CD4-positive, alpha-beta T cell treated with Interleukin-6 for 4 hours (primary cell): ENCODE measurements at places on chromosomes 1 and 21.

- no peak for DNase-seq
Measured at GRCh38 chr1:165537356-165538109, 6.3 kb upstream of the LRRC52 start.

GRCh38 chr1:213231795-213232231, 180.8 kb downstream of the RPS6KC1 start:
- DNase-seq = no peak

- no peak for DNase-seq
Measured at GRCh38 chr1:31230378-31230777, 9.3 kb downstream of the NKAIN1 start.

DNA sequence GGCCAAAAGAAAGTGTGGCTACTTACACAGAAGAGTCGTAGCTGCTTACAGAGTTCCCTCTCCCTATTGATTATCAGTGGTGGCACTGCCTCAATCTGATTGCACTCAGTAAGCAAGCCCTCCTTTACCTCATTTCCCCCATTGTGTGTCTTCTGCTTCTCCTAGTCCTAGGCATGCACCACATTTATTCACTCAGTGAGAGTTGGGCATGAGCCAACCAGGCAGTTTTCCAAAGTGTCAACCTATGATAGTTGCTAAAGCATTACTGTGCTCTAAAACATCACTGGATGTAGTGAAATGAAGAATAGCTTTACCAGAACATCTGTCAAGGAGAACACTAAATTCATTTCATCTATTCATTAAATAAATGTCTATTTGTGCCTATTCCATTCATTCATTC, 19.3 kb downstream of the GJA5 start:
- no peak for DNase-seq

DNA sequence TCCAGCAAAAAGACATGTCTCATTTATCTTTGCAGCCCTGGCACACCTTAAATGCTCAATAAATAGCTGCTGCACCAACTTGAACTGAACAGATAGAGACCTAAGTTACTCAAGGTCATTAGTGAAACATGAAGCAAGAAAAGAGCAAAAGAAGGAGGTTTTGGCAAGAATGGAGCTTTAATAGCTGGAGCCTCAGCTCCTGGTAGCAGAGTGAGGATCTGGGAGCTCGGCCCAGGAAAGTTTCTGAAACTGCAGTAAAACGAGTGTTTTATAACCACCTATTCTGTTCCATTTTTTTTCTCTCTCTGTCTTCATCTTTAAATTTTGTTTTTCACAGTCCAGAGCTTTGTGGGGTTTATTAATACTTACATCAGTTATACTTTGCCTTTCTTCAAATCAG, 207.5 kb downstream of the SETD4 start:
- no peak for DNase-seq

GRCh38 chr1:232598837-232599177, 31.1 kb downstream of the SIPA1L2 start:
- DNase-seq = no peak

DNA sequence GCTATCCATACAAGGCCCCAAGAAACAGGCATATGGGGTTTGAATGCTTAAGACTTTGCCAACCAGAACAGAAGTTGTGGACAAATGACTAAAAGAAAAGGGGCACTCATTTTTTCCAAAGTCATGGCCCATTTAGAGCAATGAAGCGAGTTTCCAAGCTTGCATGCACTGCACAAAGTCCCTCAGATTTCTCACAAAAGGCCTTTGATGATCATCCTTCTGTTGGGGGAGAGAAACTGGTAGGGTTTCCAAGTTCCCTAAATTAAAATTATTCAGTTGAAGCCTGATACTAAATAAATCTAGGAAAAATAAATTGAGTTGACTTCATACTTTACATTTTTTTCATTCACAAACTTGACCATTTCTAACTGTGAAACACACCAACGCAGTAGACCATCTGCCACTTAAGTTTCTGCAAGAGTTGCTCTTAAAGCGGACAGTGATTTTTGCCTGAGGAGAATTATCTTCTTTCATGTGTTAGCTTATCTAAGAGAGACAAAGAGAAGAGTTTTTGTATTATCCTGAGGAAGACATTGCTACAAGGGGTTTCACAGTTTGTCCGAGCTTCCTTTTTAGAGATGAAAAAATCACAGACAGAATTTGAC, 139.2 kb downstream of the SEC16B start:
- no peak for DNase-seq

DNA sequence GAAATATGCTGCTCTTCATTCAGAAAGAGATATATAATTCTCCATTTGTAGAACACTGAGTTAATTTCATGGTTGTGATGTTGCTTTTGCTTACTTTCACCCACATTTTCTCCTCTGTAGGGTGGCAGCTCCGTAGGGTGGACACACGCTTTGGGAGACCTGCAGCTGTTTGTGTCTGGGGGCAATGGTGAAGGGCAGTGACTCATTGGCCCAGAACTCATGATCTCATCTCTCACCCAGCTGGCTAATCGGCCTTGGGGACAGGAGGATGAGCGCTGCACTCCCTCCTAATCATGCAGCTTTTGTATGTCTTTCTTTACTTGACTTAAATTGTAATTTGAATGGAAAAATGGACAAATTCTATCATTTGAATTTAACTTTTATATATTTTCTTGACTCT, 9.6 kb downstream of the DISC1 start:
- DNase-seq = no peak

DNA sequence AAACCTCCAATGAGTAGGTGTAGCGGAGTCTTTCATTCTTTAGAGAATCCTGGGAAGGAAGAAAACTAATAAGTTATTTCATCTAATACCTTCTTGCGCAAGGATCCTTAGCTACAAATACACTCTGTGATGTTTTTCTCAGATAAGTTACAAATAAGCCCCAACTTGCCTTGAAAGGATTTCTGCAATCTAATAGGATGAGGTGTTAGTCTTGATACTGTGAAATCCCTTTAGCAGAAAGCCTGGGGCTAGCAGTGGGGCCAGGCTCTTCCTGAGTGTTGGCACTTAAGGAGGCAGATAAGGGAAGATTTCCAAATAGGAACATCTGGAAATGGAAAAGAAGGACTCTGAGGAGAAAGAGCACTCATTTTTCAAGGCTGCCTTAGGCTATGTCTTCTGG, 168.0 kb upstream of the DAB1 start:
- no peak for DNase-seq

DNA sequence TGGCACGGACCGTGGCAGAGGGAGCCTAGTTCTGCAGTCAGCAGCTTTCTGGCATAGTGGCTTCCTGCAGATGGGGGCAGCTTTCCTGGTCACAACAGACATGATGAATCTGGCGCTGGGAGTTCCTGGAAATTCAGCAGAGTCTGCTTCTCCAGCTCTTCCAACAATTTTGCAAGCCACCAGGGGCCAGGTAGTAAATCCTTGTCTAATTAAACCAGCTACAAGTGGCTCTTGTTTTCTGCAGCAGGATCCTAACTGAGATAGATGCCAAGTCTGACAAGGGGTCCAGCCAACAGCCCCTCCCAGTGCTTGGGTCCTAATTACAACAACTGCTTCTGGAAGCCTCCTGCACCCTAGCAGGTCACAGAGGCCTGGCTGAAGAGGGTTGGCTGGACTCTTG, 35.8 kb downstream of the TRIM62 start:
- DNase-seq = no peak

DNA sequence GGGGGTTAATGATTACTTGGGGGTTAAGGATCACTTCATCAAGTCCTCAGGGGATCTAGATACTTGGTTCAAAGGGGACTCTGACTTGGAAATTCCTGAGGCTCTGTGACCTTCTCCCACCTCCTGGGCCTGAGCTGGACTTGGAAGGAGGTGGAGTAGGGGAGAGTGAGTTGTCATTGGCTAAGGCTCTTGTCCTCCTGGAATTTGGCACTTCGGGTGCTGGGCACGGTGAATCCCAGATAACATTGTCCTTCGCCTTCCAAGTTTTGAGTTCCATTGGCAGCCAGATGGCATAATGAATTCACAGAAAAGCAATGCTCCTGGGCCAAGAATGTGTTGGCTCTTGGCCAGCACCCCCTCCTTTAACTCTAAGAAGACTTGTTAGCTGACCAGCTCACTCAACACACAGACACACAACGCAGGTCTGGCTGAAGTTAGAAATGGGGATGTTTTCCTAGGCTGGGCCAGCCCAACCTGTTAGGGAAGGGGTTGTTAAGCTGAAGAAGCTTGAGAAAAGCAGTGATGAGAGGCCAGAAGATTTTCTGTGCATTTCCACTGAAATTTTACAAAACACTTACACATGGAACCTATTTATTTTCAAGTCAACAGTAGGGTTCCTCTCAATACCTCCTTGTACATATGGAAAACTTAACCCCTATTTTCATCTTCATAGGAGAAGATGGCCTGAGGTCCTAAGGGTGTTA, 29.7 kb downstream of the SLC26A9 start:
- no peak for DNase-seq

- DNase-seq = no peak
Measured at GRCh38 chr21:39142972-39143371, 40.3 kb downstream of the PSMG1 start.

DNA sequence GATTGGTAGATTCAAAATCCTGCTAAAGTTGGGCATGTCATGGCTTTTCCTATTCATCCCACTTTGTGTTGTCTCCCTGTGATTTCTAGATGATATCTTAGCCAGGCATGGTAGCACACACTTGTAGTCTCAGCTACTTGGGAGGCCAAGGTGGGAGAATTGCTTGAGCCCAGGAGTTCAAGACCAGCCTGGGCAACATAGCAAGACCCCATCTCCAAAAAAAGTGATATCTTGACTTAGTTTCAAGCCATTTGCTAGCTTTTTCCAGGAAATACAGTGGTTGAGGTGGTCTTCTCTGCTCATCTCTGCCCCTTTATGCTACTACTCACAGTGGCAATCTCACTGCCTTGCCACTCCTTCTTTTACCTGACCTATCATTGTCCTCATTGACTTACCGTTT, 12.3 kb upstream of the HAX1 start:
- no peak for DNase-seq
